ENCODE measurements at places on chromosomes 7 and 10.

GRCh38 chr7:86818903-86819302, 175.2 kb downstream of the GRM3 start:
- no peak for DNase-seq

DNA sequence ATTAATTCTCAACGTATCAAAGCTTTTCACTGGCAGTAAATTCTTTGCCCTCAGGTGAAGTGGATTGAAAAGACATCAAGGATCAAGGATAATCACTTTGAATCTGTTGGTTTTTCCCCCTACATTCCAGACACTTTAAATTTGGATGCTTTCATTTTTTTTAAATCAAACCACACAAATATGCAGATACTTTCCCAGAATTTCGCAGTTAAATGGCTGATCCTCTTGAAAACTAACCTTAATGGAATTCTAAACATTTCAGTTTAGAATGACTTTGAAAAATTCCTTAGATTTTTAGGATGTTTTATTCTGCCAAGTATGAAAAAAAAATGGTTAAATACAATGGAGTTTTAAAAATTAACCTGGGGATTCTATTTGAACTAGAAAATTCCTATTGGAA, 325.9 kb downstream of the GFRA1 start:
- DNase-seq = no peak

- DNase-seq = no peak
These were observed 20.5 kb upstream of the COL1A2 start for GRCh38 chr7:94374231-94374630.

DNA sequence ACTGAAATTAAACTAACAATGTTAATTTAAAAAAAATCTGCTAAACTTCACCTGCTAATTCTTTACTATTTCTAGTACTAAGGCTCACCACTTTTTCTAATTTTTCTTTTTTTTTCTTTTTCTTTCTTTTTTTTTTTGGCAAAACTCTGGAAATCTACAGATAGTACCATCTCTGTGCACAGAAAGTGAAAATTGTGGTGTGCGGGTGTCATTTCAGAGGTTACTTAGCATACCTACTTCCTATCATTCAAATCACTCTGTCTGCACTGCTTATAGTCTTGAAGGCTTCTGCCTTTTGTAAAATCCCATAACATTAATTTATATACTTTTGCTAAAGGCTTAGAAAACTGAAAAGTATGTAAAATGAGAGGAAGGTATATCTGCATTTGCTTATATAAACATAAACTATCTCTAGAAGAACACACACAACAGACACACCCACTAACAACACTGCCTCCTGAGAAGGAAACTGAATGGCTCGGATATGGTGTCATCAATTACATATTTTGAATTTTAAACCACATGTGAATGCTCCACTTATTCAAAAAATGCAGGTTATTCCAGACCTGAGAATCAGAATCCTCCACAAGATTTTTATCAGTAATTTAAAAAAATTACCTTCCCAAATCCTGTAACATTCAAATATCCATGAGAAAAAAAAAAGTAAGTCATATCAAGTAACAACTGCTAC, 229.5 kb downstream of the PARD3 start:
- no peak for DNase-seq

GRCh38 chr7:28686418-28686800, 271.7 kb downstream of the TRIL start:
- no peak for DNase-seq

DNA sequence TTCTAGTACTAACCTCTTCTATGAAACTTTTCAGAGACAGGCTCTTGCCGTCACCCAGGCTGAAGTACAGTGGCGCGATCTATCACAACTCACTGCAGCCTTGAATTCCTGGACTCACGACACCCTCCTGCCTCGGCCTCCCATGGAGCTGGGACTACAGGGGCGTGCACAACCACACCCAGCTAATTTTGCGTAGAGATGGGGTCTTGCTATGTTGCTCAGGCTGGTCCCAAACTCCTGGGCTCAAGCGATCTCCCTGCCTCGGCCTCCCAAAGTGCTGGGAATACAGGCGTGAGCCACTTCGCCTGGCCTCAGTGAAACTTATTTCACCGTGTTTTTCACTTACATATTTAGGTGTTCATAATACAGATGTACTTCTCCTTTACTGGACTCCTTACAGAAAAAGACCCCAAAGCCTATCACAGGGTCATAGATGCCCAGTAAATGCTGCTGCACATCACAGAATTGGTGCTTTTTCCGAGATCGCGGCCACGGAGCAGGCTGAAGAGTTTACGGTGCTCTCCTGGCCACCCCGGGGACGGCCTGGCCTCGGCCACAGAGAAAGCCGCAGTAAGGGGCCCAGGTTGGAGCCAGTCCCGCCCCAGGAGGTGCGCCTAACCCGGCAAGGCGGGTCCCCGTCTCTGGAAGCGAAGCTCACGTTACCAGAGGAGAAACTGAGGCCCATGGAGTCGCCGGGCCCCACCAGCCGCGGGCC, 595 bp downstream of the TBL2 start:
- DNase-seq = no peak

DNA sequence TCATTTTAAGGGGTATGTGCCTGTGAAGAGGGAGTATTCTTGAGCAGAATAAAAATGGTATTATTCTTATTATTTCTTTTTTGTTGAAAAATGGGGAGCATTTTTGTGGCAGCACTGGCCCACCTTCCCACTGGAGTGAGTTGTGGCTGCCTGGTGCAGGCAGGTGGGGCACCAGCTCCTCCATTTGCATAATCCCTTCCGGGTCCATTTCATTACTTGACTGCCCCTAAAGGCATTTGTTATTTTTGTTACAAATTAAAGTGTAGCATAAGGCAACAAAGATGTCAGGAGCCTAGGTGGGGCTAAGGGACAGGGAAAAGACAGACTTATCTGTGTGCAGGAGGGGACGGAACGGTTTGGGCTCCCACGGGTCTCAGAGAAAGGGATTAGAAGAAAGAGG, 26.8 kb downstream of the GOLGA7B start:
- DNase-seq = no peak

Data from stimulated activated CD8-positive, alpha-beta memory T cell treated with anti-CD3 and anti-CD28 coated beads, Interleukin-2, amount 100 ng/mL, for 1 hour (primary cell).